ENCODE measurements at places on chromosomes 11 and 22. TPM values are rescaled to one million over a fixed set of nuclear protein-coding genes. Genes with fewer than 3 reads are reported as not detected.

- DNase-seq, result no peak
Measured at GRCh38 chr11:91835051-91835560, 389.5 kb upstream of the FAT3 start.

GRCh38 chr11:107172996-107173395, 154.7 kb upstream of the GUCY1A2 start:
- no peak for DNase-seq

DNA sequence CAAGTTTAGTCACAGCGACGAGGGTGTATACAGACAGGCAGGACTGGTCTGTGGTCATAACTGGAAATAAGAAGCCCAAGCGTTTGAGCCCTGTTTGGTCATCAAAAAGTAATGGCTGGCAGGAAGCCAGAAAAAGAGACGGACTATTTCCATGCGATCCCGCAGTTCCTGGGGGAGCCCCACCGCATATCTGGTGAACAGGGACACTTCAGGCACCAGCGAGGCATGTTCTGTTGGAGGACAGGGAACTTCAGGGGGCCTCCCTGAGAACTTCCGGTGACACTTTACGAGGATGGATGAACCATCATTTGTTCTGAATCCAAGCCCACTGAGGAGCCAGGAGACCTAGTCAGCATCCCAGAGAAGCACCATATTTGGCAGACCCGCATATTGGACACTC, 29.7 kb upstream of the TRIM29 start:
- no peak for DNase-seq

GRCh38 chr11:127627629-127628457, 627.3 kb upstream of the KIRREL3 start:
- DNase-seq, result no peak

Gene SF3B2
- polyA plus RNA-seq, result 243 TPM

All from GM12878 (cell line).